Hindlimb muscle (tissue), 1 donor: ENCODE measurements at places on chromosomes 2 and 18.

GRCh38 chr2:84861539-84861938, 19.3 kb downstream of the TRABD2A start:
- DNase-seq: no peak

- no peak for DNase-seq
Observed at GRCh38 chr18:7236933-7237332, 6.0 kb downstream of the LRRC30 start.

GRCh38 chr2:104120171-104120570, 733.7 kb upstream of the POU3F3 start:
- no peak for DNase-seq

DNA sequence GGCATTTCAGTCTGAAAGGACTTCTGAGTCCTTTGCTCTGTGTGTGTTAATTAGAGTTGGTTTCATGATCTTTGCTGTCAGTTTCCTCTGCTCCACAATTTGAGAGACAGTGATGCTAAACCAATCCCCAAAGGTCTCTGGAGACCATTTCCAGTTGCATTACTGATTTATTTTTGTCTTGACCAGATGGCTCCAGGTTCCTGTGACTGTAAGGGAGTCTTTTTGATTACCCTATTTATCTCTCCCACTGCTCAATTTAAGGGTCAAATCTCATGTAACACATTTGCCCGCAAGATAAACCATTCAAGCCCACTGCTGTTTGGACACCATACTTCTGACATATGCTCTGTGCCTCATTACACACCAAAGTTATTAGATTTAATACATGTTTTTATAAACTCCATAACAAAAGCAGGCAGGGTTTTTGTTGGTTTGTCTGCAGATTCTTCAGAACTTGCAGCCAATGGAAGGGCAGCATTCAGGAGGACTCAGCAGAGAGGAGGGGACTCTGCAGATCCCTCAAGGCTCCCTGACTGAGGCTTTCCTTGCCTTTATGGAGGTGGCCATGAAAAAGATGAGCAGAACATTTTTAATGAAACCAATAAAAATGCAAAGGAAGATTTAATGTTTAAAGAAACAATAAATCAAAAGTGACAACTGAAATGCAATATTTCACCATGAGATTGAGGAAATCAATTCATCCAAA, 889.3 kb upstream of the CELF4 start:
- no peak for DNase-seq

GRCh38 chr2:227661025-227661649, 5.5 kb upstream of the SCYGR5 start:
- DNase-seq: no peak
